ENCODE measurements at places on chromosomes 12 and 14.

DNA sequence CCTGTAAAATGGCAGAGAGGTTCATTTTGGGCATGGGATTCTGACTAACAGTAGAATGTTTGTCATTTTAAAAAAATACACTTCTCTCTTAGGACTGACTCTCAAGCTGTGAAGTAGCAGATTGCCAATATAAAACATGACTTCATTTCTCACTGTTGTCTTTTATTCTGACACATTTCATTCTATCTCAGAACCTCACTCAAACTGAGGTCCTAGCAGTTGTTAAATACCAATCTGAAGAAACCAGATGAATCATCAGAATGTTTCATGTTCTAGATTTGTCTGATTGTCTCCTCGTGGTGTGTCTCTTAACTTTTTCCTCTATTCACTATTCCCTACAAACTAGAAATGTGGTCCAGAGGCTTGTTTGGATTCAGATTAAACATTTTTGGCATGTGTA lies 276.5 kb upstream of the NPAS3 start:
- no peak for DNase-seq

GRCh38 chr12:15819644-15820437 lies 30.7 kb upstream of the EPS8 start:
- no peak for DNase-seq

- no peak for DNase-seq
These were observed 466.6 kb downstream of the FOXG1 start for GRCh38 chr14:29233188-29233587.

GRCh38 chr12:104510145-104510872 lies 53.6 kb downstream of the CHST11 start:
- peak; percentile 85 for DNase-seq

- DNase-seq = no peak
These were observed 64.4 kb upstream of the BTG1 start for GRCh38 chr12:92210071-92210470.

- no peak for DNase-seq
These were observed 144.8 kb upstream of the PTPRQ start for GRCh38 chr12:80299219-80299618.

DNA sequence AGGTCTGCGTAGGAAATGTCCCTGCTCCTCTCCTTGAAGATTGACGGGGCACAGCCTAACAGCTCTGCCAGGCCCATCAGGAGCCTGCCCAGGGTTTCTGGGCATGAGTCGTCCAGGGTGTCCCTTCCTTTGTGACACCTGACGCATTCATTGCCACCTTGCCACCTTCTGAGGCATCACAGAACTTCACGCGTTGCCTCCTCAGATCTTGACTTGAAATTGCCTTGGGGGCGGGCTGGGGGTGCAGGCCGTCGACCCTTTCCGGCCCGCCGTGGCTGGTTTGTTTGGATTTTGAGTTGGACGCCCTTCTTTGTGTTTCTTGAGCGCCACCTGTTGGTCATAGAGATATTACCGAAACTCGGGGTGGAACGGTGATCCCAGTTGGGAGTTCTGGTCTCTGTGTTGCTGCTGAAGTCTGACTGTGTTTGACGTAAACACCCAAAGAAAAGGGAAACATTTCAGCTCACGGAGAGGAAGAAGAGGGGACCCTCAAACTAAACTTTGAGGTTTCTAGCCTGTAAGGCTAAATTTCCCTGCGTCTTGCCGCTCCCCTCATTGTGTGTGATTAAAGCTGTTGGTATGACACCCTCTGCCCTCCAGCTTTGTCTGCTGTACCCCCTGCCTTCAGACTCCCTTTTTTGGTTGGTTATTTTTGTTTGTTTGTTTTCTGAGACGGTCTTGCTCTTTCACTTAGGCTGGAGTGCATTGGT lies 44.6 kb downstream of the MLXIP start:
- DNase-seq = peak; percentile 88
